ENCODE measurements at places on chromosomes 2 and 18. TPM values are rescaled to one million over a fixed set of nuclear protein-coding genes. Genes with fewer than 3 reads are reported as not detected.

DNA sequence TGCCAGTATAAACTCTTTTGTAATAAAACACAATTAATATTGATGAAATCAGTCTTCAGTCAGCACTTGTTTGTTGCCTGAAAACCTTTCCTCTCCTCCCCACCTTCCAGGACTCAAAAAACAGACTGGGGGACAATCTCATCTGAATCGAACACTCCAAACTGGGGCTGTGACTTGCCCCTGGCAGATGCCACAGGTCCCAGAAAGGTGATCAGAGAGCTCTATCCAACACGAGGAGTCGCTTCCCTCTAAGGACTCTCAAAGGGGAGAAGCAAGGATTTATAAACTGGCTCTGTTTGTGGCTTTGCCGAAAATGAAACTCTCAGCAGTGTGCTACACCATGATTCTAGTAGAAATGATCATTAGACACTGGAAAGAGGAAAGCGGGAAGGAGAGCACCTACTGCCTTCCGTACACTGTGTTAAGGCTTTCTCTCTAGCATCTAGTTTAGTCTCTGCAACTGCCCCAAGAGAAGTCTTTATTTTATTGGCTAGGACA is 199.2 kb downstream of the TGIF1 start:
- H3K4me1 ChIP-seq, result no peaks in the 10 kb centered on the region
- no peak overlapping the region for H3K27ac ChIP-seq
- no peaks in the 10 kb centered on the region for H3K27me3 ChIP-seq
- H3K4me3 ChIP-seq, result no peak overlapping the region

Gene PELI1
- 60.8 TPM for total RNA-seq

Gene SH3BP4
- 54.0 TPM for total RNA-seq

DNA sequence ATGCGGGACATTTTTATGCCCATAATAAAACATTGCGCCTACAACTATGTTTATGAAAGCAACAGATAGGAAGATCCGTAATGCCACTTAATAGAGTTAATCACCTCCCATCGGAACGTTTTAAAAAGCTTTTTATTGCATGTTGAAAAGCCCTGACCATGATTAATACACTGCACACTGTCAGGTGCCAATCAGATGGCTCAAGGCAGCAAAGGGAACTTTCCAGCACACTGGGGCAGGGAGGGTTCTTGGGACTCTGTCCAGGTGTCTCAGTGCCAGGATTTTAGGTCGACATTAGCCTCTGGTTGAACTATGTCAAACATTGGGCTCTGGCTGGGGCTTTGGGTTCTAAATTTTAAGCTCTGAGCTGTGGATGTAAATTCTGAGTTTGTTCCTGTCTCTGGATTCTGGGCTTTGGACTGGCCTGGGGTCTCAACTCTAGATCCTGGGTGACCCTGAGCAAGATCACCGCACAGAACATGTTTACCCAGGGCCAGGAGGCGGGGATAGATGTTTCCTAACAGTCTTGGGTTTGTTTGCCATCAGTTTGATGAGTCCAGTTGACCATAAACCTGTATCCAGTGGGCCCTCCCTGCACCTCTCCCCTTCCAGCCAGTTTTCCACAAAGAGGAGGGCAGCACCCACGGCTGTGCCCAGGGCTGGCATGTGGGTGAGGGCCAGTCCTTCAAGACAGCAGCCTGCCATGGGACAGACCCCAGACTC is 262.7 kb downstream of the ATAD2B start:
- no peak overlapping the region for H3K4me3 ChIP-seq
- H3K36me3 ChIP-seq, result no peaks in the 10 kb centered on the region
- no peaks in the 10 kb centered on the region for H3K27me3 ChIP-seq
- DNase-seq, result no peak

DNA sequence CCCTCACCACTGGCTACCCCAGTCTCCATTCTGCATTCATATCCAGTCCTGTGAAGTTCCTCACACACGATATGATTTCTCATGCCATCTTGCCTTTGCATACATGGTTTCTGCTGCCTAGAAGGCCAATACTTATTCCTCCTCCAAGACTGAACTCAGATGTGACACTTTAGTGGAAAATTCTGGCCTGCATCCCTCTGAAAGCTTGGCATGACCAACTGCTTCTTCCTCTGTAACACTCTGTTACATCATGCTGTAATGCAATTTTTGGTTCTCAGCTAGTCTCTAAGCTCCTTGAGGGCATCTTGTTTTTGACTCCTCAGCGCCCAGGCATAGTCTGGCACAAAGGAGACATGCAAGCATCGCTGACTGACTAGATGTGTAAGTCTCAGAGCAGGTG is 12.6 kb downstream of the FAM161A start:
- H3K27me3 ChIP-seq, result no peaks in the 10 kb centered on the region
- H3K4me1 ChIP-seq, result no peaks in the 10 kb centered on the region
- no peaks in the 10 kb centered on the region for H3K36me3 ChIP-seq
- no peak overlapping the region for H3K27ac ChIP-seq

Gene BCL11A
- 6.8 TPM for total RNA-seq

DNA sequence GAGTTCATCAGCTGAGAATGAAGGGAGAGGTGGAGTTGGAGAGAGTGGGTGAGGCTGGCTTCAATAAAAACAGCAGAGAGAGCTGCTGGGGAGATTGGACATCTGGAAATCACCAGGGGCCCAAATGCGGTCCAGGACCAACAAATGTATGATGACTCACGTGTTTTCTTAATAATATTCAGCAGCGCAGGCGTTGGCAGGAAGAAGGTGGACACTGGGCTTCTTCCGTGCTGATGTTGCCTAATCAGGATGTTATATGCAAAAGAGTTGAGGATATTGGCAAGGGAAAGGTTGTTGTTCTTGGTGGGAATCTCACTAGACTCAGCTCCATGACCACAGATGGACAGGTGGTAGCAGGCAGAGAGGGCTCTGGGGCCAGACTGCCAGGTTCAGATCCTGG is 12.8 kb upstream of the PLA2R1 start:
- peak; percentile 32 for DNase-seq
- peaks cover 13% of the 10 kb centered on the region for H3K4me1 ChIP-seq
- H3K27ac ChIP-seq, result no peak overlapping the region
- H3K27me3 ChIP-seq, result no peaks in the 10 kb centered on the region
- H3K36me3 ChIP-seq, result no peaks in the 10 kb centered on the region
- no peak overlapping the region for H3K4me3 ChIP-seq
